Activated CD4-positive, alpha-beta T cell treated with anti-CD3 and anti-CD28 coated beads, Interleukin-2, amount 50 U/mL, for 16 hours (primary cell): ENCODE measurements at places on chromosomes 1 and 21.

DNA sequence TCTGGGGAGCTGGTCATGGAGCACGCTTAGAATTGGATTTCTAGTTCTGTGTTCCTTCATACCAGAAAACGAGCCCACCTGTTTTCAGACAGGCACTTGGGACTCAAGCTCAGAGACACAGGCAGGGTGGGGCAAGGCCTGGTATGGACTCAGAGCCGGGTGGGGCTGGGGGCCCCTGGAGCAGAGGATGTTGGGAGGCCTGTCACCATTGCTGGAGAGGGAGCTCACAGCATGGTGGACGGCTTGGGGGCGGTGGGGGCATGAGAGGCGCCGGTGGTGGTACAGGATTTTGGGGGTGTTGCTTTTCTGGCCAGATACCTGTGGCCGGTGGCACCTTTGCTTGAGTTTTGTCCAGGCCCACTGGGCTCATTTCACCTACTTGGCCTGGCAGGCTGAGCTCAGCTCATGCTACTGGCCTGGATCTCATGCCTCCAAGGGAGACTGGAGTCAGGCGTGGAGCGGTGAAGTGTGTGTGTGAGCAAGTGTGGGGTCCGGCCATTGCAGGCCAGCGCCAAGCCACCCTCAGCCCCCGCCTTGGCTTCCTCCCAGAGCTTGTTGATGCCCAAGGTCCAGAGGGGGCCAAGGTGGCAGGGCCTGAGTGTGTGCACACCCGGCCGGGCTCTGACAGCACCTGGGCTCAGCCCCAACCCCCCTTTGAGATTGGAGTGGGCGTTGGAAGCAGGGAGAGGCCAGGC, 8.7 kb downstream of the SLX9 start:
- no peak for DNase-seq

DNA sequence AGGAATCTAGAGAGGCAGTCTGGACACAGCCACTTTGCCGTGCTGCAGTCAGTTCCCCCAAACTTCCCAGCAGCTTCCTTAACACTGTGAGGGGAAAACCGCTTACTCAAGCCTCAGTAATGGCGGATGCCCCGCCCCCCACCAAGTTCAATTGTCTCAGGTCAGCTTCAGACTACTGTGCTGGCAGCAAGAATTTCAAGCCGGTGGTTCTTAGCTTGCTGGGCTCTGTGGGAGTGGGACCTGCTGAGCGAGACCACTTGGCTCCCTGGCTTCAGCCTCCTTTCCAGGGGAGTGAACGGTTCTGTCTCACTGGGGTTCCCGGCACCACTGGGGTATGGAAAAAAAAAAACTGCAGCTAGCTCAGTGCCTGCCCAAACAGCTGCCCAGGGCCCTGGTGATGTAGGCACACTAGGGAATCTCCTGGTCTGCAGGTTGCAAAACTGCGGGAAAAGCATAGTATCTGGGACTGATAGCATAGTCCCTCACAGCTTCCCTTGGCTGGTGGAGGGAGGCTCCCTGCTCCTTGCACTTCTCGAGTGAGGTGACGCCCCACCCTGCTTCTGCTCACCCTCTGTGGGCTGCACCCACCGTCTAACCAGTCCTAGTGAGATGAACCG, 23.7 kb upstream of the HFM1 start:
- DNase-seq: no peak

DNA sequence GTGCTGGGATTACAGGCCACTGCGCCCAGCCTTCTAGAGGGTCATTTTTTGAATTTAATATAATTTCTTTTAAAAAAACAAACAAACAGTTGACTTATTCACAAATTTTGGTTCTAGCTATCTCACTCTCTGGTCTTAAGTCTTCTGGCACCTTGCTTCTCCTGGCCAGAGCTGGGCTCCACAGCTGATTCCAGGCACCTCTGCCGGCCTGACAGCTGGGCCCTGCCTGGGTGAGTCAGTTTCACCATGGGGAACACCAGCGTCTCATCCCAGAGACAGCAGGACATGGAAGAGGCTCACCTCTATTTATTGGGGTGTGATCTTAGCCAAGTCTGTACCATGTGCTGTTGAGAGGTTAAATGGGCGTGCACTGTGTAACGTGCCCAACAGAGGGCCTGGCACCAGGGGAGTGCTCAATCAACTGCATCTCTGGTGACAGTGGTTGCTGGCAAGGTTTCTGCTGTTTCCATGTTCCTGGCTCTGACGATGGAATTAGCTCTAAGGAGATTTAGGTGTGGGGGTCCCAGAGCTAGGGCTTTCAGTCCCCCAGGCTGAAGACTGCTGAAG, 956 bp downstream of the CPLANE2 start:
- DNase-seq: peak; percentile 58

- DNase-seq: no peak
Measured at GRCh38 chr1:47030170-47030805, 6.8 kb downstream of the CYP4X1 start.

DNA sequence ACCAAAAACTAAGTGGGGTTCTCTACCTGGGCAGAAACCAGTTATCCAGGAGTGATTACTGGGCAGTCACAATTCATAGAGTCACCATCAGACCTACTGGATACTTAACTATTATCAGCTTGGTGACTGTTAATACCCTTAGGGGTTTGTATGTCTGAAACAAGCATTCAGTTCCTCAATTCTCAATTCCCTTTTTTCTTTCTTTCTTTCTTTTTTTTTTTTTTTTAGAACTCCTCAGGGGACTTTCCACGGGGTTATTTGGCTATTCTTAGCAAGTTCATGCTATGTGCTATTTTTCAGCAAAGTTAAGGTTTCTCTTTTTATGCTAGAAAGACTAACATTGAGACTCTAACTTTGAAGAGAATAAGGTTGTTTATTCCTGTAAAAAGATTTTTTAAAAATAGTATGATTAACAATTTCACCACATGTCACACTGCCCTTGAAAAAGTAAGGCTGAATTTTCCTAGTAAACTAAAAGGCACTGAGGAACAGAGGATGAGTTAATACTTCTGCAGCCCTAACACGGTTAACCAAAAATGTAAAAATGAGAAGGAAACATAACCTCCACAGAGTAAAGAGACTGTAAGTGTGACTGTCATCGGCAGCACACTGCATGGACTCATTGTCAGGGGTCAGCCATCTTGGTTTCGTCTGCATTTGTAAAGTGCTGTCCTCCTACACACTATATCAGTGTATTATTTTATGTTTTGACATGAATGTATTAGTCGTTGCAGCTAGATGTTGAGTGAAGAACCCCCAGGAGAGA, 310.2 kb downstream of the NTNG1 start:
- DNase-seq: no peak

- DNase-seq: no peak
Measured at GRCh38 chr21:26819740-26820324, 25.4 kb downstream of the ADAMTS1 start.

- no peak for DNase-seq
Measured at GRCh38 chr1:165376041-165376810, 19.7 kb upstream of the LMX1A start.

- no peak for DNase-seq
Measured at GRCh38 chr1:26856604-26857469, 6.1 kb upstream of the SFN start.

DNA sequence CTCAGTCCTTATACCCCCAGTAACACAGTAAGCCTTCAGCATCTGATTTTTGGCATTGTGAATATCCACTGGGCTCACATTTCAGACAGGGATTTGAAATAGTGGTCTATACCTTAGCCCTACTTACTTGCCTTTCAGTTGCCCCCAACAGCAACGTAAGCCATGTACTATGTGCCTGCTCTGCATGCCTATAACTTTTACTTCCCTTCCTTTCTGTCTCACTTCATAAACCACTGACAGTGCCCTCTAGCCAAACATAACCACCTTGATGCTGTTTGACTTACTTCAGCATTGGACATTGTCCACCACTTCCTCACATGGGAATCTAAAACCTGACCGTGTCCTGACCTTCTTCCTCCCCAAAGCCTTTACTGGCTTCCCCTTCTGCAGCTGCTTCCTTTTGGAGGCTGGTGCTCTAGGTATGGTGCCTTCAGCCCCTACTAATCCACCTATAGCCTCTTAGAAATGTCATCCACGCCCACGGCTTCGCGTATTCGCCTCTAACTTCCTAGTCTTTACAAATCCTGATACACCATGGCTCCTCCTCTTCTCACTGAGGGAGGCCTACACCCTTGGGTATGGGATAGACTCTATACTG, 3.6 kb upstream of the ZNF672 start:
- DNase-seq: no peak

DNA sequence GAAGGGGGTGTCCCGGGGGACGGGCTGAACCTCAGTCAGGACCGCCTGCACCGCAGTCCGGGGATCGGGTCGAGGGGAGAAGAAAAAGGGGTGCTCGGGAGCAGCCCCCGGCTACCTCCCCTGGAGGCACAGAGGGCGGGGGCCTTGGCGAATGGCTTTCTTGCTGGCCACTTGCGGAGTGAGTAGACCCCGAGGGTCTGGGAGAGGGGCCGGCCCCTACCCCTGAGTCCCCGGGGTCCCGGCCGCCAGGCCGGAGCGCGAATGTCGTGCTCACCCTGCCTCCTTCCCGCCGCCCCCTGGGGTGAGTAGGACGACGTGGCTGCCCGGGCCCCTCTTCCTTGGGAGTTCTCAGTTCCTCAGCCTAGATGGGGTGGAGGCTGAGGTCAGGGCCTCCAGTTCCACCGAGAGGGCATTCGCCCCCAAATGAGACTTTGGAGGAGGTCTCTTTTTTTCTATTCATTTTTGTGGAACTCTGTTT, 113.0 kb downstream of the OSBPL9 start:
- no peak for DNase-seq

GRCh38 chr1:234866007-234866866, 256.3 kb upstream of the IRF2BP2 start:
- DNase-seq: no peak

GRCh38 chr1:22537441-22538139, 25.7 kb upstream of the EPHA8 start:
- DNase-seq: no peak

DNA sequence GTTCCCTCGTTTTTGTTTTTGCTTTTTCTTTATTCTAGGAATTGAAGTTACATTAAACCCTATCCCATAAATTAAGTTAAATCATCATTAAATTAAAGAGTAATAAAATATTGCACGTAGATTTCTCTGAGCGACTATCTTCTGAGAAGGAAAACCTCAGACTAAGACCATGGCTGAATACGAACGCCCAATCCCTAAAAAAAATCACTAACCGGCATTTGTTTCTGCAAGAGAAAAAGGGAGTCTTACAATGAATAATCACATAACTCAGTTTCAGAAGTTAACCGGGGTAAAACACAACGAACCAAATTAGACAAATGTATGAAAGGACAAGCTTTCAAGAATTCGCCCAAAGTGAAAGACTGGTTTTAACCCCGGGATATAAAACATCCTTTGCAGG, 1.3 kb downstream of the PIK3R3 start:
- DNase-seq: no peak

- DNase-seq: no peak
Measured at GRCh38 chr1:162475539-162476185, 22.0 kb upstream of the UHMK1 start.

- DNase-seq: no peak
Measured at GRCh38 chr1:17281775-17282181, 26.2 kb upstream of the PADI4 start.

- no peak for DNase-seq
Measured at GRCh38 chr1:63794939-63795378, 21.1 kb downstream of the ROR1 start.

- DNase-seq: no peak
Measured at GRCh38 chr1:214019499-214019898, 31.7 kb downstream of the PROX1 start.

DNA sequence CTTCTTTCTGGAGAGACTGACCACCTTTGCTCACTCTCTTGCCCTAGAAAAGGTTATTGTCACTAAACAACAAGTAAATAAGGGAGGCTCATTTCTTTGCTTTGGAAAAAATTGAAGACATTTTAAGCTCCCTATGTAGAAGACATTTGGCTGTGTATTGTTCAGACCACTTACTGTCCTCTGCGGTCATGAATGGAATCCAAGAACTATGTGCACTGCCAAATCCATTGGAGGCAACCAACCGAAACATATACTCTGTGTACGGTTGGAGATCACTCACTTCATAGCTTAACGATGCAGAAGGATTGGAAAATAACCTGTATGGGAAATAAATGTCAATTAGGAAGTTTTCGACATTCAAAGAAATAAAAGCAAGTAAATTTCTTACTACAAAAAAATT, 332.8 kb downstream of the KCTD3 start:
- DNase-seq: no peak

DNA sequence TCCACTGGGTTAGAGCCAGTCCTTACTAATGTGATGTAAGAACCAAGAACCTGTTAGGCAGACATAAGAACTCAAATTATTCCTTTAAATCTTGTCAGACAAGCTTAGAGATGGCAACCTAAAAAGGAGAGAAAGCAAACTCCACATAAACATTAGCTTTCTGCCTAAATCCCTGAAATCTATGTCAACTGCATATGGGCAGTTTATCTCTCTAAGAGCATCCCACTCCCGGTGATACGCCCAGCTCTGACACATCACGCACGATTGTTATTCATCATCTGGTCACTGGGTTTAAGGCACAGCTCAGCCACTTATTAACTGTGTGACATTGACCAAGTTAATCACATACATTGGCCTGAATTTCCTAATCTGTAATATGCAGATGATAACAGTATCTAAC, 323.7 kb downstream of the HHIPL2 start:
- DNase-seq: no peak

- DNase-seq: no peak
Measured at GRCh38 chr1:210236840-210237409, 4.3 kb downstream of the SERTAD4 start.

GRCh38 chr1:228980232-228980937, 245.1 kb downstream of the RHOU start:
- DNase-seq: no peak

- no peak for DNase-seq
Measured at GRCh38 chr1:75970631-75971030, 38.4 kb upstream of the ASB17 start.

DNA sequence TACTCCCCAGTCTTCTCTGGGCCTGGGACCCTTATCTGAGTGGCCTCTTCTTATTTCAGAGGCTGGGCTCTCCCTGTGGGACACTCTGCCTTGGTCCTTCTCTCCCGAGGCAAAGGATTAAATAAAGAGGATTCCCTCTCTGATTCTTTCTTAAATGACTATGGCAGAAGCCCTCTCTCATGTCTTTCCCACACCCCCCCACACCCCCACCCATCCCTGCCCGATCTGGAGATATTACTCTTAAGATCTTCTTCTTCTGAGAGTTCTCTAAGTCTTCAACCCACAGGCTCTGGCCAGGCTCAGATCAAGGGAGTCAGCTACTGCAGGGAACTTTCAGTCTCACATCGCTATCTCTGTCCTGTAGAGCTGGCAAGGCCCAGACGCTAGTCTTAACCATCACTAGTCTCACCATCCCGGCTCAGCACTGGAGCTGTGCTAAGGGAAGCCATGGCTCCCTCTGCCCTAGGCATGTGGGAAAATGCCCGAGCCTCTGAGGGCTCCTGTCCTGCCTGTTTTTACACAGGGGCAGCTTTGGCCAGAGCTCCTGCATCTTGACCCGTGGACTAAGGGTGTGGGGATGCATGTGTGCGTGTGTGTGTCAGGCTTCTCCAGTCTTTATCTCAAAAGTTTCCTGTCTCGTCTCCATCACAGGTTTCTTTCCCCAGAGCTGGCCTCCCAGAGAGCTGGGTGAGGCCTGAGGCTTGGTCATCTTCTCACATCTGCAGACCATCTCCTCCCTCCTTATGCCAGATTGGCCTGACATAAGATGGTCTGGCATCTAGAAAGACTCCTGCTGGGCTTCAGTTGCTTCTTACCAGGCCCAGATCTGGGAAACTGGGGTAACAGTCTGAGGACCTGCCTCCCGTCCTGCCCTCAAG, 36.7 kb downstream of the LGR6 start:
- no peak for DNase-seq

GRCh38 chr21:35138665-35139381, 89.7 kb upstream of the RUNX1 start:
- peak; percentile 4 for DNase-seq
